ENCODE measurements at places on chromosomes 13 and 19.

DNA sequence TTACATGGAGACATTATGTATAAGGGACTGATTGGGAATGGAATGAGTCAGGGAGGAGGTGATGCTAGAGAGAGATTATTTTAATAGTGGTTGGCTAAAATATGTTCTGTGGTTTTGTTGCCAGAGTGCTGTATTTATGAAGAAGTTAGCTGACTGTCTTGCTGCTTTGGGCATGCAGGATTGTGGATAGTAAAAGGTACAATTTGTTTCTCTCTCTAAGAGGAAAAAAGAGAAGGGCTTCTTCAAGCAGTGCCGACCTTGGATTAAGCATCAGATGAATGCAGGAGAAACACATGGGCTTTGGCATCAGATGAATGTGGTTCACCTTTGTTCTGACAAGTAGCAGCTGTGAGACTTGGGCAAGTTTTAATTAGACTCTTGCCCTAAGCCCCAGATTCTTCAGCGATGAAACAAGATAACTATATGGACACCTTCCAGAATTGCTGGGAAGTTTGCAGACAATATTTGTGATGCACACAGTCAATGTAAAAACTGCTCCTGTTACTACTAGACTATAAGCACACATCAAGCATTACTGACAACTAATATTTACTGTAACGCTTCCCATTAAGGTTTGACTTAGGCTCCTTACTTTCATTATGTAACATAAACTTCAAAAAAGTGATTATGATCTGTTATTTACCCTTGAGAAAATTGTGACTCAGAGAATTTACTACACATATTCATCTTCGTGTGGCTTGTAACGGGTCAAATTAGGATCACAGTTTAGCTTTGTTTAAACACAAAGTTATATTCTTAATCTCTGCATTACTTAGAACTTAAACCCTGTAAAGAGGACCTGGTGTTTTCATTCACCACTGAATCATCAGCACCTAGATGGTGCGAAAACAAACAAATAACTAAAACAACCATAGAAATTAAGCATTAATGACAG lies 824.0 kb downstream of the PCDH9 start:
- peak; percentile 53 for DNase-seq

GRCh38 chr13:63455938-63456337 lies 2040.3 kb upstream of the PCDH20 start:
- DNase-seq = no peak

GRCh38 chr13:26561651-26562511 lies 4.4 kb downstream of the WASF3 start:
- DNase-seq = no peak

- no peak for DNase-seq
These were observed 1027.1 kb upstream of the PCDH9 start for GRCh38 chr13:68257111-68257842.

GRCh38 chr13:23912469-23912868 lies 15.2 kb upstream of the C1QTNF9B start:
- DNase-seq = no peak

DNA sequence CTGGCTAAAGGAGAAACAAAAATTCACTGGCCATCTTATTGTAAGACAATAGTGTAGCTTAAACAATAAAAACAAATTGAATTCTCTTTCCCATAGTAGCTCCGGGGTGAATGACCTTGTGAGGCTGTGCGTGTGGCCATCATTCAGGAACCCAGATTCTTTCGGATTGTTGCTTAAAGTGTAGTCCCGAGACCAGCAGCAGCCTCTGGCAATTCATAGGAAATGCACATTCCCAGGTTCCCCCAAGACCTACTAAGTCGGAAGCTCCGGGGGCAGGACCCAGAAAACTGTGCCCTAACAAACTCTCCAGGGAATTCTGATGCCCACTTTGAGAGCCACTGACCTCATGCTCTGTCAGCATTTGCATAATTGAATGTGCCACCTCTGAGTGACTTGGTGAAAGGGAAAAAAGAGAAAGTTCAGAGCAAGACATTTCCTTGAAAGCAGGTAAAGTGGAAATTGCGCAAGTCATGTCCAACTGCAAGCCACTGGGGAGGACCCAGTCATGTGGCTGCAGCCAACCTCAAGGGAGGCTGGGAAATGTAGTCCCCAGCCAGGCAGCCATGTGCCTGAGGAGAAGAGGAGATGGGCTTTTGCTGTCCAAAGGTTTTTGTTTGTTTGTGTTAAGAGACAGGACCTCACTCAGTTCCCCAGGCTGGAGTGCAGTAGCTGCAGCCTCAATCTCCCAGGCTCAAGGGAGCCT lies 50.7 kb upstream of the PNMA8B start:
- no peak for DNase-seq

GRCh38 chr19:2202366-2202765 lies 33.8 kb downstream of the PLEKHJ1 start:
- DNase-seq = no peak

DNA sequence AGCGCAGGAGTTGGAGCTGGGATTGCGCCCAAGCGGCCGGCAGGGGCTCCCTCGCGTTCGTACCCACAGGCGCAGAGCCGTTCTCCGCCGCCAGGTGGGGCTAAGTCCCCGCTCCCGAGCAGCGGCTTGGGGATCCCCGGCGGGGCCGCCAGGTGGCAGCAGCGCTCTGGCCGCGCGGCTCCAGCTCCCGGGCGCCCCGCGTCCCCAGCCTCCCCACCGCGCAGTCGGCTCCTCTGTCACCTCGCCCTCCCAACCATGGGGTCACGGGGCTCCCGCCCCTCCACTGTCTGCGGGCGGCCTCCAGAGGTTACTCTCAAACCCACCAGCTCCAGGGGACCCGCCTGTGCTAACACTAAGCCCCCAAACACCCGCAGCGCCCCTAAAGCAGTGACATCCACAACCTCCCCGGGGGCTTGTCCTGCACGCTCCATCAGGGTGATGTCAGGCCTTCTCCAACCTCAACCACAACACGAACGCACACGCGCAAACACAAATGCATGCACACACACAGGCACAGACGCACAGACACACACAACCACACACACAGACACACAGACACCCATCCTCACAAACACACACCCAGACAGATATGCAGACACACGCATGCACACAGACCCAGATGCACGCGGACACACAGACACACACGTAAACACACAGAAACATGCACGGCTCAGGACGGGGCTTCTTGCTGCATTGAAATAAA lies 18.4 kb upstream of the KCTD15 start:
- peak; percentile 86 for DNase-seq

GRCh38 chr19:41264581-41265394 lies 616 bp downstream of the HNRNPUL1 start:
- DNase-seq = peak; percentile 81

DNA sequence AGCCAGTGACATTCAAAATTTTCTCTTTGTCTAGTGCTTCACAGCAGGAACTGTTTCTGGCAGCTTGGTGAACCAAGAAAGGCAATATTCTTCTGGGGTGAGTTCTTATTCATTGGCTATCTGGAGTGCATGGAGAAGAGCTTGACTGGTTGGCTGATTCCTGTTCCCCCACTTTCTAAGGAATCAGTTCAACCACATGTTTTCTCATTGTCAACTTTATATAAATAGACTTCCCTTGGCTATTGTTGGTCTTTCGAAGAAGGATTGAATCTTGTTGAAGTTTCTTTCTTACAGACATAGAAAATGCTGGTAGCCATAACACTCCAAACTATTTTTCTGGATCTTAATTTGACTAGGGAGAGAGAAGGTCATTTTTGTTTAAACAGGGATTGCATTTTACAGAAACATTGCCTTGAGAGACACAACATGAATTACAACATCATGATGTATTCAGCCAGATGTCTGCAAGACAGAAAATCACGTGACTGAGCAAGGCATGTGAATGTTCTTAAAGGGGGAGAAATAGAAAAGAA lies 85.2 kb downstream of the EDNRB start:
- peak; percentile 81 for DNase-seq

GRCh38 chr13:45781553-45782326 lies 69.8 kb downstream of the SIAH3 start:
- DNase-seq = peak; percentile 75

DNA sequence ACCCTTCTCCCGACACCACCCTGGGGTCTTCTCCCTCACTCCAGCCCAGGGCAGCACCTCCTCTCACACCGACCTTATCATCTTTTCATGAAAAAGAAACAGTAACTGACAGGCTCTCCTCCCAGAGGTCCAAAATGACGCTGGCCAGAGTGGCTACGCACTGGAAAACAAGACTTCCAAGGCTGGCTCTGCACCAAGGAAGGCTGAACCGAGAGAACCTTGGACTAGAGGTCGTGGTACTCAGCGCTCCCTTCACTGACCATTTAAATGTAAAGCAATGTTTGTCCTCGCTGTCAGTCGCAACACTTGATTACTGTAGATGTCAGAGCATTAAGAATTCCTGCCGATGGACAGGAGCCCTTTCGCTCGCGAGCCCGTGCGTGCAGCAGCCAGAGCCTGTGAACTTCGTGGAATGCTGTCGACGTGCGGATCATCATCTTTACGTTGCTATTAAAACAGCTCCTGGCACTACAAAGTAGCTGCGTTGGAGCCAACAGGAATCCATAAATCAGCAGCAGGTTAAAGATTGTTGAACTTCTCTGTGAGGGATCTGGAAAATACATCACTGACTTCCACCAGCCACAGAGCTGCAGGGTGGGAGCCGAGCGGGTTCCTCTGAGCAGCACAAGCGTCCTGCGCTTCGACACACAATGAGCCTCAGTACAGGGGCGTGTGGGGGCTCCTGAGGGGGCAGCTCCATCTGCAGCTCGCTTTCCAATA lies 125.5 kb upstream of the MCF2L start:
- DNase-seq = peak; percentile 65

- peak; percentile 2 for DNase-seq
These were observed 1937.6 kb downstream of the PCDH9 start for GRCh38 chr13:65292488-65292901.

DNA sequence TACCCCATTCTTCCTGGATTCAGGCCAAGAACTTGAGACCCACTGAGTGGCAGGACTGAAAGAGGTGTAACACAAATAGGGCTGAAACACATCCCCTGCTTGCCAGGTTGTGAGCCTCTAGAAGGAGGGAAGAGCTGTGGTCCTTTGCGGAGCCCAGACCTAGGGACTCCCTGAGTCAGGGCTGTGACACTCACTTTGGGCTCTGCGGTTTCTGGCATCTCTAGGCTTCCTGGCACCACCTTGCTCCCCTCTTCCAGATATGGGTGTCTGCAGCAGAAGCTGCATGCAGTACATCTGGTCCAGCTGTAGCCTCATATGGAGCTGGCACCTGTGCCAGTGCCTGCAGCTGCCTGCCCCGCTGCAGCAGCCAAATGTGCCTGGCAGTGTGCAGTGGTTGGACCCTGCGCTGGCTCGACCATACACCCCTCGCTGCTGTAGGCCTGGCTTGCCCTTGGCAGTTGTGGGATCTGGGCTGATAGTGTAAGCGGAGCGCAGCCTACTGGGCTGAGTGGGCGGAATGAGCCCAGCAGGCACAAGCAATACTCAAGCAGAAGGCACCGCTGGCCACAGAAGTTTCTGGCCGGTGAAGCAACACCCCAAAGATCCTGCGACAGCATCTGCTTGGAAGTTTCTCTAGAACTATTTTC lies 290.4 kb downstream of the SLITRK6 start:
- DNase-seq = no peak

DNA sequence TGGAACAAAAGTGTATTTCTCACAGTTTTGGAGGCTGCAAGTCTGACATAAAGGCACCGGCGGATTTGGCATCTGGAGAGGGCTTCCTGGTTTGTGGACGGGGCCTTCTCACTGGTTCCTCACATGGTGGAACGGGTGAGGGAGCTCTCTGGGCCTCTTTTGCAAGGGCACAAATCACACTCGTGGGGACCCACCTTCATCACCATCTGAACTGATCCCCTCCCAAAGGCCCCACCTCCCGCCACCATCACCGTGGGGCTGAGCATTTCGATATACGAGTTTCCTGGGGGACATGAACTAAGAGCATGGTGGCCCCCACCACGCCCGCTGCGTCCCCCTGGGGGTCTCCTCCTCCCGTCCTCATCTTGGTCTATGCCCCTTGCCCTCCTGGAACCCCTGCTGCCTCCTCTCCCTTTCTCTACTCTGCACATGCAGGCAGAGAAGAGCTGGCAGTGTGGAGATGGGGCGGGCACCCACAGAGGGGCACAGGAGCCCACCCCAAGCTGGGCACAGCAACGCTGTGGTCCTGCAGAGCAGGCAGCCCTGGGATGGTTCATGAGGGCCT lies 20.8 kb upstream of the SPACA7 start:
- no peak for DNase-seq

DNA sequence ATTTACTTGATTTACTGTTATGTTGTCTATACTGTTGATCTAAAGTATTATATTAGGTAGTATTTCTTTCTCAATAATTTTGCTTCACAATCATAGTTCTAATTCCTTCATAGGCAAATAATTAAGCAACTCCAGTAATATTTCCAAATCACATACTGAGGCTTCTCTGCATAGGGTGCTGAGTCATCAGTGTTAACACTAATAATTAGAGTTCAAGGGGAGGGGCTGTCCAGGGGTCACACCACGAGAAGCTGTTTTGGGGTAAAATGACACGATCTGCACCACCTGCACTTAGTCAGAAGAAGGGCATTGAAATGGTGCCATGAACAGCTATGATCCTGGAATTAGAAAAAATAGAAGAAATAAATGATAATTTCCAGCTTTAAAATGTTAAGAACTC lies 1230.9 kb upstream of the SLC10A2 start:
- no peak for DNase-seq

- DNase-seq = no peak
These were observed 25.7 kb upstream of the VSTM2B start for GRCh38 chr19:29499921-29500590.

GRCh38 chr19:17528610-17529009 lies 17.2 kb downstream of the PGLS start:
- no peak for DNase-seq

- DNase-seq = no peak
These were observed 3.0 kb upstream of the HIPK4 start for GRCh38 chr19:40392894-40393517.

- DNase-seq = no peak
These were observed 517 bp downstream of the GTF2F1 start for GRCh38 chr19:6392221-6393073.

- DNase-seq = no peak
These were observed 4.0 kb downstream of the LENG9 start for GRCh38 chr19:54459282-54460229.

DNA sequence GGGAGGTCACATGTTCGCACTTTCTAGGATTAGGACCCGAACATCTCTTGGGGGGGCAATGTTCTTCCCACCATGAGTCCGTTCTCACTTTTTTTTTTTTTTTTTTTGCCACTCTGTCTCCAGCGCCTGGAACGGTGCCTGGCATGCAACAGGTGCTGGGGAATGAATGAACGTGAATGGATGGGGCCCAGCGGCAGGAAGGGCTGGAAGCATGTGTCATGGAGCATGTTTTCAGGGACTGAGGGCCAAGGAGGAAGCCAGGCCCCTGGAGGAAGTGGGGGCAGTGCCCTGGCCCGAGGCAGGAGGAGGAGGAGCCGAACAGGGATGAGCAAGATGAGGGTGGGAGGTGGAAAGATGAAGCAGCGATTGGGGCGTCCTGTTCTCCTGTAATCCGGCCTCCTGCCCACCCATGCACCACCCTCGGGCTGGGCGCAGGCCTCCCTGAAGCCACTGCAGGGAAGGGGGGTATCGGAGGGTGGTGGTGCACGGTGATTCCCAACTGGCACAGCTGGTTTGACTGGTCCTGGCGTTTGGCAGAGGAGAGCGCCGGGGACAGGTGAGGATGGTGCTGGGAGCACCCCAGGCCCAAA lies 8.8 kb upstream of the SULT2B1 start:
- DNase-seq = no peak

All from muscle of back (tissue), 13 donors.